Stimulated activated CD4-positive, alpha-beta T cell treated with anti-CD3 and anti-CD28 coated beads, Interleukin-4, amount 100 ng/mL, for 4 hours (primary cell): ENCODE measurements at places on chromosomes 1 and 21.
A peak's percentile ranks its signal among the peaks of the same experiment; 100 is the strongest.

DNA sequence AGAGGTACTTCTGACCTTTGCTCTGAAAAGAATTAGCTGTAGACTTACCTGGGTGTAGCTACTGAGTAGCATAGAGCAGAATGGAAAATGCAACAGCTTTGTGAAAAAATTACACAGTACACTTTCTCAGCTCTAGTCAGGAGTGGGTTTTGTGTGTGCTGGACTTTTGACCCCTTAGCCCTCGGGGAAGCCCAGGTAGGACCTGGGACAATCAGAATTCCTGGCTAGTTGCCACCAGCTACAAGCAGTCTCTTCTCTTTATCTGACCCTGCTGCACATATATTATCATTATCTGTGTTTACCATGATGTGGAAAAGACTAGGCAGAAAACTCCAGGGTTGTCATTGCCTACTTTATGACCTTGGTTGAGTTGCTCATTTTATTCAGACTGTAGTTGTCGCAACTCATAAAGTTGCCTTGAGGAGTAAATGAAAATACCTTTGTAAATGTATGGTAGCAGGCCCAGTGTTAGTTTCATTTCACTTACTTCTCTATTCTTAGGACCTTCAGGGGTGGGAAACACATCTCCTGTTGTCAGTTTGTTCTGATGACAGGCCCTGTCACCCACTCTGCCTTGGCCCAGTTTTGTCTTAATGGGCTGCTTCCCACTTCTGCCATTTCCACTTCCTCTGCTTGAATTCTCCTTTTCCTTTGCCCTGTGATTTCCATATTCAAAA is 5.4 kb downstream of the NEK7 start:
- no peak for DNase-seq

- peak; percentile 22 for DNase-seq
Observed at GRCh38 chr1:16155537-16156410, at the start of gene EPHA2. Gene EPHA2, minus strand, starts transcription at chr1:16156069. Its CDS starts 137 bp downstream, at chr1:16155932.

GRCh38 chr21:18274370-18274769 is 29.7 kb downstream of the CHODL start:
- DNase-seq = no peak

GRCh38 chr1:238639861-238640260 is 746.5 kb upstream of the CHRM3 start:
- no peak for DNase-seq

GRCh38 chr1:55287723-55288122 is 72.6 kb upstream of the USP24 start:
- DNase-seq = no peak

GRCh38 chr21:35090403-35090802 is 41.3 kb upstream of the RUNX1 start:
- no peak for DNase-seq

DNA sequence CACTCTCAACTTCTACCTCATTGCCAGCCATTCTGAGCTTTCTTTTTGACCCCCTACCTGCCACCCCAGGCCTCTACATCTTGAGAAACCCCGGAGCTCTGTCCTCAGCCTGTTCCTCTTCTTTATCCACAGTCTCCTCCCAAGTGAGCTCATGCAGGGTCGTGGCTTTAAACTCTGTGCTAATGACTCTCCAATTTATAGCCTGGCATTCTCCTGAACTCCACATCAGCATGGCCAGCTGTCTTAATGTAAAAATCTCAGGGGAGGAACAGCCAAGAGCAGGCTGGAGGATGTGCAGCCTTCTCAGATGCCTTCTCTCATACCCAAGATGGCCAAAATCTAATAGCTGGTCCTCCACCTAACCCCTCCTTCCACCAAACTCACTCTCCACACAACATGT is 84.2 kb downstream of the CCDC185 start:
- DNase-seq = no peak

DNA sequence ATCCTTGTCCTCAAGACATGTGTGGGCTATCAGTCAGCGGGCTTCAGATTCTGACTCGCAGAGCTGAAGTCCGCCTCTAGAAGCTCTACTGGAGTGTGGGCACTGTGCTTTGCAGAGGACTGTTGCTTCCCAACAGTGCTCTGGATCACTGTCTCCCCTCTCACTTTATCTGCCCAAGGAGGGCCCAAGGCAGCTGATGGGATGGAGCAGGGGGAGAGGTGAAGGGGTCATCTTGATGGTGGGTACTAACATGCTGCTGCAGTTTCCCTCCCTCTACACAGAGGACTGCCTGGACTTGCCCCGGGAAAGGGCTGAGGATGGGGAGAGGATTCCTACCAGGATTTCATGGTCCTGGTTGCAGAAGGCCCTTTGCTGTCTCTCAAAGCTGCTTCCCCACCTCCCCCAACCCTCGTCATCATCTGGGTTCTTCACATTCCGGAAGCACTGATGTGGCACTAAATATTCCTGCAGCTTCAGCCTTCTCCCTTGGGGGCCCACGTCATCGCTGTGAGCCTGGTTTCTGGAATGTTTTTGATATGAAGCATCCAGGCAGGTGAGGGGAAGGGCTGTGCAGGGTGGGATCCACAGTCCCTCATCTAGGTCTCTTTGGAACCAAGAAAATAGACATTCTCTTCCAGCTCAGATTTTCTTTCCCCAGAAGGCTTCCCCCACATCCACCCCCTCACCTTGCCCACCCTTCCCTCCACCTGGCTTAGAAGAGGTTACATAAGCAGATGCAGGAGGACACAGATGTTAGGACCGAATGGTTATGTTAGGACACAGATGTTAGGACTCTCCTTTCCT is 23.2 kb downstream of the NUAK2 start:
- no peak for DNase-seq

DNA sequence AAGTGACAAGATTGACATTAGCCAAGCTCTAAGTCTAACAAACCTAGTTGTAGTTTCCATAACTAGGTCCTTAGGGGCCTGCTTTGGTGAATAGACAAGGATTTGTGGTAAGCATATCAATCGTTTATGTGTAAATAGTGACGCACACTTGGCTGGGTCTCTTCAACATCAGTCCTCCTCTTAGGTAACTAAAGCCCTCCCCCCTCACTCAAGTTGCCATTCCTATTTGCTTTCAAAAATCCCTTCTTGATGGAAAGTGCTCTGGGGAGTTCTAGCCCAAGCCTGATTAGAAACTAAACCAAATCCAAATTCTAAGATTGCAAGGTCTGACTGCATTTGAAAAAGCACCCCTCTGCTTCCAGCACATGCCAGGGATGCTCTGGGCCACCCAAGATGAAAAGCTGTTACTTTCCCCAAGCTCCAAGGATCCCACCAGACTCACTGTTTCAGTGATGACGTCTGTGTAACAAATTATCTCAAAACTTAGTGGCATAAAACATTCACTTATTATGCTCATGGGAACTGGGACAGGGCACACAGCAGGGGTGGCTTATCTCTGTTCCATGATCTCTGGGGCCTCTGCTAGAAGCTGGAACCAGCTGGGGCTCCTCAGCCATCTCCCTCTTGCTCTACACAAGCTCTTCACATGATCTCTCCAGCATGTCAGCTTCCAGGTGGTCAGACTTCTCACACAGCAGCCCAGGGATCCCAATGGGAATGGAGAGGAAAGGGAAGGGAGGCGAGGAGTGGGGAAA is 74.1 kb downstream of the RRAGC start:
- no peak for DNase-seq

- no peak for DNase-seq
Observed at GRCh38 chr1:197614916-197615692, 160.2 kb downstream of the DENND1B start.

DNA sequence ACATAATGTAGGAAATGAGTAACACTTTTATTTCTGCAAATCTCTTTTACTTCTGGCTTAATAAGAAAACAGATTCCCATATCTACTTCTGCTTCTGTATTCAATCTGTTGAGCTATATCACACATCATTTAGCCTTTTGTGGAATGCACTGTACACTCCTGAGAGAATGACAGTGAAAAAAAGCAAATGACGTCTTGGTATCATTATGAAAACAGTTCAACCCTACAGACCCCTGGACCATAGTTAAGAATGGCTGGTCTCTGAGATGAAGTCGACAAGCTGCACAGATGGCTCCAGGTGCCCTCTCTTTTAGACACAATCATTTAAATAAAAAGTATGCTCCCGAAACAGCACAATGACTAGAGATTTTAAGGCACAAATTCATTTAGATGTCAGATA is 247.0 kb downstream of the RERE start:
- DNase-seq = no peak
